ENCODE measurements at places on chromosomes 6 and 20.

DNA sequence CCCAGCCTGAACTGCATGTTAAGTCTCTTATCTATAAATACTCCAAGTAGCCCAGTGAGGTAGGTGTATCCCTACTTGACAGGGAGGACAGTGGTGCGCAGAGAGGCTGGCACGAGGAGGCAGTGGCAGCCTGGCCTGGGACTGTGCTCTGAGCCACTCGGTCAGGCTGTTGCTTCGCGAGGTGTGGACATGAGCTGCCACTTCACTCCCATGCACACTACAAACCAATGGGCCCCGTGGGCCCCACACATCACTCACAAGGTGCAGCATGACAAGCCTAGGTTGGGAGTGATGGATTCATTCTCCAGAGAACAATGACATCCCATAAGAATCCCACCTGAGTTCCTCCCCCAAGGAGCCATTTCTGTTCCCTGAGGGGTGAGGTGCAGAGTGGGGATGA, 54.9 kb downstream of the TMEM242 start:
- DNase-seq, result no peak

GRCh38 chr6:42295181-42295580, 77.5 kb upstream of the MRPS10 start:
- DNase-seq, result no peak

GRCh38 chr20:63969838-63970713, at the start of gene ZNF512B:
Gene ZNF512B, minus strand, starts transcription at chr20:63969930. Its CDS starts 1,980 bp downstream, at chr20:63967950.
- no peak for DNase-seq

DNA sequence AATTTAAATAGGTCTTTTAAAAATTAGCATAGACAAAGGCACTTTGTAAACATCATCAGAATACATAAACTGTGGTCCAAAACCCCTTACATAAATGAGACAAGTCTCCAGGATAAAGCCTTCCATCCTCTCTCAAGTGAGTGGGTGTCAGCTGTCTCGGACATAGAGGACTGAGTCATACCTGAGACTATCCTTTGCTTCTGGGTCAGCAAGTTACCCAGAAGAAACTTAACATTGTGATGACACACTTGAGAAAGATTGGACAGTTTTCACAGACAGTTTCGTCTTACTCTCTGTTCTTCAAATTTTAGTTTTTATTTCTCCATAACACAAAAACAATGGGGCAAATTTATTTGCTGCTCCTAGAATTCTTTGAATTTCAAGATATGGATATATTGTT, 838.0 kb downstream of the DHX35 start:
- DNase-seq, result no peak

DNA sequence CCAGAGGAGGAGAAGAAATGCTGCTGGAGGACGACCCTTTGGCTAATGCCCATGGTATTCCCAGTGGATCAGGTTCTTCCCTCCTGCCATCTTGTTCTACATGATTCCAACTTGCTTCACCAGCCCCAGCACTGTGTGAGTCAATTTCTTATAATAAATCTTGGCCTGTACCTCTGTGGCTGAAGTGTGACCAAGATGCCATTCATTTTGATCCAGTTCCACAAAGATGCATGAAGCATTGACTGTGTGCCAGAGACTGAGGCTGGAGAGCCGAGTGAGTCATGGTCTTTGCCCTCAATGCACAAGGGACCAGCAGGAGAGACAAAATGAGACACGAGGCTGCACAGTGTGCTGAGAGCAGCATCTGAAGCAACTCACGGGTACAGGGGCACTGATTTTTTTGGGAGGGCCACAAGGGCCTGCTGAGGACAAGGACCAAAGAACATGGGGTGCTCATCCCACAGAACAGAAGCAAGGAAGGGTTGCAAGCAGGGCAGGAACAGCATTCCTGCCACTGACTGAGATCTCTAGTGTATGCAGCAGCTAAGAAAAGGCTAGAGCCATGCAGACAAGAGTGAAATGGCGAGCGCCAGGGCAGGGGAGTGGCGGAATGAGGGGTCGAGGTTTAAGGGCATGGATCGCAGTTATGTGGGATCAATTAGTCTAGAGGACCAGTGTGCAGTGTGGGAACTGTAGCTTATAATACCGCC, 207.0 kb downstream of the THBS2 start:
- DNase-seq, result no peak

DNA sequence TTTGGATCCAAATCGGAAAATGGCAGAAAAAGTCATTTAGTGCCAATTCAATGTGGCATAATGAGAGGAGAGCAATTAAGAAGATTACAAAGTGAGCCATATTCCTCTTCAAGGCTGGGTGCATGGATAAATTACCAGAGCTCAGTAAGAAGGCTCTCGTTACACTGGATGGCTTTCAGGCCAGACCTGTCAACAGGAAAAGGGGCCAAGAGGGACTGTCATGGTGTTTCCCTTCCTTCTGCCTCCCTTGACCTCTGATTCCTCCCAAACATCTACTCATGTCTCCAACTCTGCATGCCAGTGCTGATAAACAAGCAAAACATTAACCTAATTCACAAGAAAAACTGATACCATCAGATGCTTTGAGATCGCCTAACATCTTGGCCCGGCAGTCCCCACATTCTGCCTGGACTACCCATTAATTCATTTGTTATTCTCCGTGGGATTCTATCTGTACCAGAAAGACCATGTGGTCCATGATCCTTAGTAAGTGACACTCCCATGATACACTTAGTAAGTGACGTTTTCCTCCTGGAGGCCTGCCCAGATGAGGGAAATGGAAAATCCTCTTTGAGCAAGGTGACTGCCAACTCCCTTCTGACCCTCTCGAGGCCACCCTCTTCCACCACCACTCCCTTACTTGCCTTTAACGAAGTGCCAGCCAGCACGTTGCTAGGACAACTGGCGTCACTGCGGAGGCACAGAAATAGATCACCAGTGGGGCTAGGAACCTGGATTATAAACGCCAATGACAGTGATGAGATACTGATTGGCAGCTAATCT, 239.2 kb downstream of the GMPR start:
- DNase-seq, result no peak

- DNase-seq, result no peak
Measured at GRCh38 chr6:125259354-125259736, 42.4 kb downstream of the HDDC2 start.

DNA sequence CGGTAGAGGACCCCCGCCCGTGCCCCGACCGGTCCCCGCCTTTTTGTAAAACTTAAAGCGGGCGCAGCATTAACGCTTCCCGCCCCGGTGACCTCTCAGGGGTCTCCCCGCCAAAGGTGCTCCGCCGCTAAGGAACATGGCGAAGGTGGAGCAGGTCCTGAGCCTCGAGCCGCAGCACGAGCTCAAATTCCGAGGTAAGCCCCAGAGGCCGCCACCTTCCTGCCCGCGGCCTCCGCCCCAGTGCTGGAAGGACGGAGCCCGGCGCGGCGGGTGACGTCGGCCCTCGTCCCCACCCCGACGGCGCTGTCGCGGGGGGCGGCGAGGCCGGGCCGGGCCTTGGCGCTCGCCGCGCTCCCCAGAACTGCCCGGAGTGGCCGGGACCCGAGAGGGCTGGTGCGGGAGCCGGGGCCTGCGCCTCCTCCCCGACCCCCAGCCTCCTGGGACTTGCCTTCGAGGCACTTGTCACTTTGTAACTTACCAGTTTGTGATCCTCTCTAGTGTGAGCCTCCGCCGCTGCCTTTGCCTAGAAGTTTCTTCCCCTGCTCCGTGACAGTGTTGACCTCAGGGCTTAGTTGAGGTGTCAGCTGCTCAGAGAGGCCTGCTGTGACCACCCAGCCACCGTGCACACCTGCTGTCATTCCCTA, 417 bp downstream of the VAPB start:
- DNase-seq, result no peak

GRCh38 chr20:40807821-40808170, 118.8 kb upstream of the MAFB start:
- DNase-seq, result no peak

- DNase-seq, result no peak
Measured at GRCh38 chr6:30781743-30782424, 37.5 kb upstream of the IER3 start.

DNA sequence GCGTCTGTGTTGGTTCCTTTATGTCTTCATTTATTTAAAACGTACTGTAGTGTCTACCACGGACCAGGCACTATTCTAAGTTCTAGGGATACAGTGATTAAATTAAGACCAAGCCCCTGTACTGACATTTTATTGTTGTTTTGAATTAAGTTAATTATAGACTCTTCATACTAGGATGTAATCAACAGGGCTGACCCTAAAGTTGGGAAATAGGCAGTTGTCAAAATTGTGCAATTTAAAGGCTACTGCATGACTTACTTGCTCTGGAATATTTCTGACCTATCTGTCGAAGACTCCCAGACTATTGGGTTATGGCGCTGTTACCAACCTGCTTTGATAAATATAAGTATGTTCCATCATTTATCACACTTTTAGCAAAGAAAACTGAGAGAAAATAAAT, 6.7 kb downstream of the MYO6 start:
- DNase-seq, result no peak

DNA sequence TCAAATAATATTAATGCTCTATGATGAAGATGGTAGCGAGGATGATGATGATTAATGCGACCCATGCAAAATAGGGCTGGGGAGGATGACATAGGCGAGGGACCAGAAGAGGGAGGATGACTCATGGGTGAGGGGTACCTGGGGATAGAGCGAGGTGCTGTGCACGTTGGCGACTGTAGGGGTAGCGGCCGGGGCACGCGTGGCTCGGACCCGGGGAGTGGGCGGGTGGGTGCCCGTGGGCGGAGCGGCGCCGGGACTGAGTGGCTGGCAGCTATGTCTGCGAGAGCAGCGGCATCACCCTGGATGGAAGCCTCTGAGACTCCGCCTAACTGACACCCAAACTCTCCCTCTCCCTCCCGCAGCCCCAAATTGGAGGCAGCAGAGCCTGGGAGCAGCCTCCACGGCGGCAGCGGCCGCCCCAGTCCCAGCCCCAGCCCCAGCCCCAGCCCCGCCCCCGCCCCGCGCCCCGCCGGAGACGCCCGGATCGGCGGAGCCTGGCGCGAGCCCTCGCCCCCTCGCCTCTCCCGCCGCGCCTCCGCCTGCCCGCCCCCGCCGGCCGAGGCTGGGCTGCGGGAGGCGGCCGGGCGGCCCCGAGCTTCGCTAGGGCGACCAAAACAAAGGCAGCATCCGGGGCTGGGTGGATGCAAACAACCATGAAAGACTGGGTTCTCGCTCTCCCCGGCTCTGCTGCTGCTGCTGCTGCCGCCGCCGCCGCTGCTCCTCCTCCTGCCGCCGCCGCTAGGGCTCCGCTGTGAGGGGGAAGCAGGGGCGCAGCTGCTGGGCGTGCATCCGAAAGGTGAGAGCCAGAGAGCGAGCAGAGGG, at the start of gene RIMS1:
Gene RIMS1 (plus strand): TSS at position 367 of the 822 bp plus-strand sequence. CDS start 474 bp downstream, outside the sequence.
- no peak for DNase-seq

DNA sequence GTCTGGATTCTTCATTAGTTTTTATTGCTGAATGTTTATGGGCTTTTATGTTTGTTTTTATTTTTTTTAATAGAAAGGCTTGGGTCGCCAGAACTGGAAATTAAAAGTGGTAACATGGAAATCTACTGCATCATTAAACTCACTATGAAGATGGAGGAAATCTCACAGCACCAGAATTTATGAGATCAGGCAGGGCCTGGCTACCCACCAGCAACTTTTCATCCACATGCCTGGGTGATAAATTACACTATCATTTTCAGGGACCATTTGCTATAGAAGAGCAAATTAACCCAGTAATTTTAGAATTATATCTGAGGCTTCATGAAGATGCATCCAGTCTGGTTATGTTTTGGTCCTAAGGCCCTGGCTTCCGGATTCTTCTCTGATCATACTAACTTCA, 57.8 kb upstream of the PLCB4 start:
- DNase-seq, result no peak

DNA sequence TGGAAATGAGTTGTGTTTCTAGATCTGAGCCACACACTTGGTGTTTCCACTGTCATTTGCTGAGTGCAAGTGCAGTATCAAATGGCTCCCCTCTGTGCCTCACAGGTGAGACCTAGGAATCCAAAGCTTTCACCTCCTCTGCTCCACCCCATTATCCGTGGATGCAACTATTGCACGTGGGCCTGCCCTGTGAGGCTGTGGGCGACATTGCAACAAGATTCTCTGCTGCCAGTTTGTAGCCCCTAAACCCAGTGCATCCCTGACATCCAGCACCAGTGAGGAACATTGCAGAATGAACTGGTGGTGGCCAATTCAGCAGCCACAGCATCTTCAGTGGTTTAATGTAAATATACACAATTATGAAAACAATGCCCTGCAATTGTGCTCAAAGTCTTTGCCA, 115.0 kb upstream of the FOXA2 start:
- DNase-seq, result no peak

DNA sequence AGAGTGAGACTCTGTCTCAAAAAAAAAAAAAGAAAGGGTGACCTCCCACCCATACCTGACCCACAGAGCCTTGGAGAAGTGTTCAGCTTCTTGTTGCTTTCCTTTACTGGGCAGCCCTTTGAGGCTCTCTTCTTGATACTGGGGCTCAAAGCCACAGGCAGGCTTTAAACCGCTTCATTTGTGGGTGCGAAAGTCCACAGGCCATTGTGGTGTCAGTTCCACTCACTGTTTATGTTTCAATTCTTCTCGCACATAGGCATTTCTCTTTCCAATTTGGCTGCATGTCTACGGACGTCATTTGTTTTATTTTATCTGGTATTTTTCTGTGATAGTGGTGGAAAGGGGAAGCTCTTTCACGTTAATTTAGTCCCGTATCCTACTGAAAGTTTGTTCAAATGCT, 34.6 kb downstream of the PPARD start:
- no peak for DNase-seq

DNA sequence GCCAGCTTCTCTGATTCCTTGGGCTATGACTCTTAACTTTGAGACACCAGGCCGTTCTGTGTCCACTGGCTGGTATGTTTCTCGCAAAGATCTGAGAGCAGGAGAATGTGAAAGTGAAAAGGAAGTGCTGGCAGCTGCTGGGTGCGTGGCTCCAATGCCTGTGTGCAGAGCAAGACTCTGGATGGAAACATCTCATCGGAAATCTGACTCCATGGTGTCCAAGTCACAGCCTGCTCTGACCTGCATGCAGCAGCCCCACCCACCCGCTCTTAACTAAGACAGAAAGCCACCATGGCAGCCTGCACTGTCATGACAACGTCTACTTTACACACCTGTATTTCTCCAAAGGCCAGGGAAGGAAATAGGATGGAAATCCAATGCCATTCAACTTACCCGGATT, 66.3 kb upstream of the MPC1 start:
- no peak for DNase-seq

GRCh38 chr6:17483391-17484016, 90.1 kb downstream of the CAP2 start:
- no peak for DNase-seq
